ENCODE measurements at places on chromosomes 5 and 9. TPM values are rescaled to one million over a fixed set of nuclear protein-coding genes. Genes with fewer than 3 reads are reported as not detected.

- DNase-seq, result no peak
Measured at GRCh38 chr5:94459915-94460314, 158.5 kb downstream of the KIAA0825 start.

UBAC1 gene
- total RNA-seq, result 36.3 TPM

CCDC152 gene
- 0.45 TPM for total RNA-seq

PDE8B gene
- 37.5 TPM for total RNA-seq

GRCh38 chr5:15718421-15719179, 218.6 kb downstream of the FBXL7 start:
- DNase-seq, result no peak
